ENCODE measurements at places on chromosomes 16 and 17.

- no peak for DNase-seq
Observed at GRCh38 chr16:67167588-67167987, 2.8 kb upstream of the NOL3 start.

DNA sequence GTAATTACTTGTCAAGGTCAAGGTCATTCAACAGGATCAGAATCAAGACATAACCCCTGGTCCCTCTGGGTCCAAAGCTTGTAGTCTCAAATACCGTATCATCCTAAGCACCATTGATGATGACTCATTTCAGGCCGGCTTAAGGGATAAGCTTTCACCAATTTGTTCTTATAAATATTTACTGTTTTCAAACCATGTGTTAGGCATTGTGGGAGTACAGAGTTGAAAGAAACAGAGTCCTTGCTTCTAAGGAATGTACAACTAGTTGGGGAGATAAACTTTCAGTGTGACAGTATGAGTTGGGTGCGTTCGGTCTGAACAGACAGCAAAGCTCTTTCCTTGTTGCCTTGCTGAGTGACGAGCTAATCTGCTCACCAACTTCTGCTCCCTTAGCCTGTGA, 183.5 kb upstream of the MAF start:
- no peak for DNase-seq

DNA sequence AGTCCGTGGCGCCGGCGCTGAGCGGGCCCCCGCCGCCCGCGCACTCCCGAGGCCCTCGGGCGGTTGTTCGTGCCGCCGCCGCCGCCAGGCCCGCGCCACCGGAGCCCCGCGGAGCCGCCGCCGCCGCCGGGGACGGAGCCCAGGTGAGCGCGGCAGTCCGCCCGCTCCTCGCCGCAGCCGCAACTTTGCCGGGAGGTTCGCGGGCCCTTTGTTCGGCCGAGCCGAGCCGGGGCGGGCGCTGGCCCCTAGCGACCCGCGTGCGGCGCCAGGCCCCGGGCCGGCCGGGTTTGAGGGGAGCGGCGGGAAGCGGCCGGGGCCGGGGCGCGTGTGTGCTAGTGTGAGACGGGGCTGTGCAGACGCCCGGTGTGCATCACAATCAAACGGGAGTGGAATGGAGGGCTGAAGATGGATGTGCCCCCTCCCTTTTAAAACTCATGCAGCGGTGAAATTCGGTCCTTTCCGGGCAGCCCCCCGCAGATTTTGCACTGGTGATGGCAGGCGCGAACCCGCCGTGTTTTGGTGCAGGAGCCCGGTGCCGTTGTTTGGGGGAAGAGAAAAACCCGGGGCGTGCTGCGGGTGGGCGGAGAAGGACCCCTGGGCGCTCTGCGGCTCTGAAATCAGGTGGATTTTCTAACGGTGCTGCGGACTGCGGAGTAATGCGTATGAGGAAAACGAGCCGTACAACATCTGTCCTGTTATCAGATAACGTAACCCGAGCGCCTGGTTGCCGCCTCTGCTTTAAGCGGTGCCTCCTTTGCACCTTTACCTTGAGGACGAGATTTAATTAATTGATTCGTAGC, 823 bp downstream of the TNRC6C start:
- DNase-seq, result peak; percentile 31

GRCh38 chr17:78133179-78133951, 2.8 kb downstream of the TMC8 start:
- DNase-seq, result no peak

- no peak for DNase-seq
Observed at GRCh38 chr17:19723964-19724363, 7.6 kb upstream of the SLC47A2 start.

- no peak for DNase-seq
Observed at GRCh38 chr16:24146518-24146917, 109.6 kb upstream of the CACNG3 start.

DNA sequence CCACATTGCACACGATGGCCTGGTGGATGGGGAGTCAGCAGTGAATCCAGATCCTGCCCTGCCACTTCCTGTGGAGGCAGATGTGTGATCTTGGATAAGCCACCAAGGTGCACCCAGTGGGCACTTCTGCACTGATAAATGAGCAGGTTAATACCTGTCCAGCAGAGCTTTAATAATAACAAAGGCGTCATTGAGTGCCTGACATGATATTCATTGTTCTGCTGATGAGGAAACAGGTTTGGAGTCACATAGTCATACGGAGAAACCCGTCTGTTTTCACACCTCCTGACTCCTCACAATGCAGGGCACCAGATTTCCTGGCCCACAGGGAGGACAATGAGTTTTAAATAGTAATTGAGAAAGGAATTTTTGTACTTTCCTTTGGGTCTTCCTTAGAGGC, 324.6 kb upstream of the CDH5 start:
- DNase-seq, result no peak

DNA sequence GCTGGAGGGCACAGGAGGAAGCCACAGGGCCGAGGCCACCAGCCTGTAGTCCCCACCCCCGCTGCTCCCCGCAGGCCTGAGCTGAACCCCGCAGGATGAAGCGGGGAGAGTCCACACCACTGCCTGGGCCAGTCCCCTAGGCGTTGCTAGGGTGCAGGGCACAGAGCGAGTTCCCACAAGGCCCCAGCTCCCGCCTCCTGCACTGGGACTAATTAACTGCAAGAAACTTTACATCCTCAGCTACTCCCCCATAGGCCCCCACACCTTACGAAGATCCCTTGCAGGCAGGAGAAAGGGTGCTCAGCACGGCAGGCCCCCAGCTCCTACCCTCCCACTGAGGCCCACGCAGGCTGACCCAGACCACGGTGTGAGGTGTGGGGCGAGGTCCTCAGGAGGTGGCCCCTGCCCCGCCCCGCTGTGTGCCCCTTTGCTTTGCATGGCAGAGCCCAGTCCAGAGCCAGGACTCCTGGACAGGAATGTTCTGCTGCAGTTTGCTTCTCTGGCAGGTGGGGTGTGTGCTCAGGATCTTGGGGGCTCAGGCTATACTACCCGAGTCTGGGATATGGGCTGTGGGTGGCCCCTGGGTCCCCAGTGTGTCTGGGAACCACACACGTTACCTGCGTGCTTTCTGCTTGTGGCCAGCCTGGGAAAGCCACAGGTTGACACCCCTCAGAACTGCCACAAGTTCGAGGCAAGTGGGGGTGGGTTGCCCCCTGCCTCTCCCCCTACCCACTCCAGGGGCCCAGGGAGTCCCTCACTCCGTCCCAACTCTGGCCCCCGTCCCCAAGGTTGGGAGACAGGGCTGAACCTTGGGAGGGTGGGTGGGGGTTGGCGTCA, 1.2 kb downstream of the GNG13 start:
- no peak for DNase-seq

- peak; percentile 45 for DNase-seq
Observed at GRCh38 chr17:44522883-44523671, 19.9 kb upstream of the GPATCH8 start.

DNA sequence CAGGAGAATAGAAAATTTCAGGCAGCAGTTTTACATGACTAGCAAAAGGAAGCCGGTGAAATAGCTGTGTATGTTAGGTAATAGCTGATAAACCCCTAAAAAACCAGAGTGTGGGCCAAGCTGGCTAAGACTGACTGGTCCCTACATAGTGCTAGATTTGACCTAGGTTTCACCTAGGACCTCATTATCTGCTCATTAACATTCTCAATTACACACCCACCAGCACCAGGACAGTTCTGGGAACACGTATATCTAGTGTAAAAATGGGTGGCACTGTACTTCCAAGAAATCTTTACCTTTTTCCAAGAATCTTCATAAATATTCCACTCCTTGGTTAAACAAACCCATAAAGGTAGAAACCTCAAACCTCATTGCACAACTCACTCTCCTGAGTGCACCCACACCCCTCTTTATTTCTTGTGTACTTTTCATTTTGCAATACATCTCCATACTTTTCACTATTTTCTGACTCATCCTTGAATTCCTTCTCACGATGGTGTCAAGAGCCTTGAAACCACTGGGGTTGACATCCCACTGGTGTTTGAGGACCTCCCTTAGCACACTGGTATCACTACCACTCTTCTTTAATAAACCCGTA, 262.7 kb upstream of the KCNJ16 start:
- no peak for DNase-seq

- no peak for DNase-seq
Observed at GRCh38 chr16:24035127-24035842, 199.5 kb downstream of the PRKCB start.

GRCh38 chr17:332558-333322, 19.9 kb downstream of the RPH3AL start:
- DNase-seq, result no peak

DNA sequence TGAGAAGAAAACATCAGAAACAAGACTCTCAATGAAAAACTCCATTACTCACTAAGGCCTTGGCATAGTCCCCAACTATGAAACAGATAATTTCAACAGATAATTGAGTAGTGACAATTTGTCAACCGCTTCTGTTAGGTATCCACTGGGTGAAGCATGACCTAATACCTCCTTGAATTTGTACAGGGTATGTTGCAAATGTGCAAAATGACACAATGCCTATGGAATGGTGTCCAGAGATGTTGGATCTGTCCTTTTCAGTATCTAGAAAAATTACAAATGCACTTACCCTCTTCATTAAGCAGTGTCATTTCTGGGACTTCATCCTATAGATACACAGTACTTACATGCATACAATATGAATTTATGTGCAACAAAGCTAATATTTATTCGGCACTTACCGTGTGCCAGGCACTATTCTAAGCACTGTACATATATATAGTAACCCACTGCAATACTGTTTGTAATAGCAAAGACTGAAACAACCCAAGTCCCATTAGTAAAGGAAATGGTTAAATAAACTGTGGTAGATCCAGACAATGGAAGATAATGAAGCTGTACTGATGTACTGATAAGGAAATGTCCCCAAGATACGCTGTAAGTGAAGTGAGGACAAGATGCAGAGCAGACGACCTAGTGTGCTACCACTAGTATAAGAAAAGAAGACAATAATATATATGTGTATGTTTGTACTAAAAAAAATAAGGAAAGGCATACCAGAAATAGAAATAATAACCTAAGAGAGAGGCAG, 21.4 kb upstream of the SLC6A4 start:
- DNase-seq, result no peak

DNA sequence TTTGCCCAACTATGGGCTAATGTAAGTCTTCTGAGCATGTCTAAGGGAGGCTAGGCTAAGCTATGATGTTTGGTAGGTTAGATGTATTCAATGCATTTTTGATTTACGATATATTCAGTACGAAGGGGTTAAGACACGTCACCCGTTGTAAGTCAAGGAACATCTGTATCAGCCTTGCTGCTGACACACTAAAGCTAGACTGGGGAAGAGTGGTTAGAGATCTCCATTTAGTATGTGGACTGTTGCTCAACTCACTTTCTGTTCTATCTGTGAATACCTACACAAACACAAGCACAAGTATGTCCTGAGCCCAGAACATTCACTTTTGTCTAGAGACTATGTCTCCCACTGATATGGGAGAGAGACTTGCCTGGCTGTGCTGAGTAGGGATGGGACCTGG, 71.5 kb downstream of the VMP1 start:
- DNase-seq, result no peak

DNA sequence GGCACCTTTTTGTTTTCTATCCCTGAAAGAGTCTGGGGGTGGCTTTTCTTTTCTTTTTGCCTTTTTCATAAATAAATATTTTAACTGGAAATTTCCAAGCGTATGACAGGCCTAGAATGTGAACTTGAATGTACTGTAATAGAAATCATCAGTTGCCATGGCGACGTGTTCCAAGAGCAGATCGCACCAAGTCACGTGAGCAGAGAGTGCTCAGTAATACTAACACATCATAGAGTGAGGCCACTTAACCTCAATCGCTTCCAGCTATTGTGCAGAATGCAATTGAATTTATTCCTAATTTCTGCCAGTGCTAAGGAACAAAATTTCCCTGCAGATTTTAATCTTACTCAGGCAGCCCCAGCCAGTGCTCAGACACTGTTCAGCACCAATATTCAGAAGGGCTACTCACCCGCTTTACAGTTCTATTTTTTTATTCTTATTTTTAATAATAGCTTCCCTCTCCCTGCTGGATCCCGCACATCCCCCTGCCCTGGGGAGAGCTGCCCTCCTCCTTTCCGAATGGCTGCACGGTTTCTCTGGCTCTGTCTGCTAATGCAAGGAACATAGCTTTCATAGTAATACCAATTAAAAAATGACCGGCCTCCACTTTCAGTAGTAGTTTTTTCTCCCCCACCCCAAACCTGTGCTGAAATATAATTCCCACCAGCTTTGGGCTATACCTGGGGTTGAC, 26.2 kb upstream of the PMFBP1 start:
- no peak for DNase-seq

Data from CD4-positive, alpha-beta T cell (primary cell).